HuH-7 (cell line): ENCODE measurements at places on chromosomes 1 and 21.

GRCh38 chr1:237921306-237921705 lies 30.6 kb upstream of the ZP4 start:
- DNase-seq = no peak

GRCh38 chr1:24894002-24894401 lies 36.1 kb downstream of the RUNX3 start:
- DNase-seq = no peak

DNA sequence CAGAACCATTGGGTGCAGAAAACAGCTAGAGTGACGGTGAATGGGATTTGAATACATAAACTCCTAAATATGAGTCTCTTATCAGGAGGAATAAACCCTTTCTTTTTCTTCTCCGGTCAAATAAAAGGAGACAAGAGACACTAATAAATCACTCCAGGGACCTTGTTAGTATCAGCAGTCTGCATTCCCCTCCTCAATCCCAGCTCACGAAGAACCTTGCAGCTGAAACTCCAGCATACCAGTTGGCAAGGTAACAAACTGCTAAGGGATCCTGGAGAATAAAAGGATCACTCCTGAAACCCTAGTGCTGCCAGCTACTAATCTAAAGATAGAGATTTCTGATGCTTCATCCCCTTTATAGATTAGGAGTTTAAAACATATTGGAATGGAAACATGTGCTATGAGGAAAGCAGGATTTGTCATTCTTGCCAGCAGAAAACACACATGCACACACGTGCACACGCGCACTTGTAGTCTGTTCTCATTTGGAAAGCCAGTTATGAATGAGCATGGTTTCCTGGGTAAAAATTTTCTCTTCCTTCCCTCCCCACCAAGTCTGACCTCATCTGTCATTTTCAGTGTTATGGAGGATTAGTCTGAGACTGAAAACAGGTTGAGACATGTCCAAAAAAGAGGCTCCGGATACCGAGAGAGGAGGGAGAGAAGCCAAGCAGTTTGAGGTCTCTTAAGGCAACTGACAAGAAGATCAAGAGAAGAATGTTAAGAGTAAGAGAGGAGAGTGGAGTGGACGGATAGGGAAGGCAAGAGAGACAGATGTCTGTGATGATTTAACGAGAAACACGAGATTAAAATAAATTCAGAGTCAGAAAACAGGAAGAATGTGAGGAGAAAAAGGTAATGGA lies 10.9 kb downstream of the IER5 start:
- no peak for DNase-seq

DNA sequence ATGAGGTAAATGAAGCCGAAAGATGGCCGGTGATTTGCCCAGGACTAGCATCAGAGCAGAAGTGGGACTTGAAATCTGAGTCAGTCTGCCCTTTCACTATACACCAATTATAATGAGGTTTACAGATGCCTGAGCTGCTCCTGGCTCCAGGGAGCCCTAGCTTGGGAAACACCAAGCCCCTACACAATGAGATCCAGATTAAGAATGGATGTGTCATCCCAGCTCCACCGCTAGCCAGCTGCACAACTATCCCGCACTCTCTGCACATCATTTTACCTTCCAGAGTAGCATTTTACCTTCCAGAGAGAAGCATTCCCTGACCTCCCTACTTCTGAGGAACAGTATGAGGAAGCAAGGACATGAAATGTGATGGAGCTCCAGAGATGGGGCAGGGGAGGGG lies 27.0 kb downstream of the SERTAD4 start:
- DNase-seq = no peak

GRCh38 chr1:45879885-45880598 lies 76.6 kb downstream of the MAST2 start:
- no peak for DNase-seq

DNA sequence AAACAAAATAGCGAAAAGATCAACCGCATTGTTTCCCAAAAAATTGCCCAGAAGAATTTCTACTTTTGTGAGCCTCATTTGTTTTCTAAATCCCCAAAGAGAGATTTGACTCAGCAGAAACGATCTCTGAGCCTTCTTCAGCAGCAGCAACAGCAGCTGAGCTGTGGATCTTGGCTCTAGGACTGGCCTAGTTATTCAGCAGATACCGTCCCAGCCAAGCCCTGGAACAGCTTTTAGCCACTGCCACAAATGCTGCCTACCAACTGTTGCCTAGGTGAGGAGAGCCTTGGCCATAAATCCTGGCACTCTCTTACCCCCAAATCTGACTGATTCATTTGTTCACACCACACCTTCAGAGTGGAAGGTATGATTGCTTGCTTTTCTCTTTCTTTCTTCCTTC lies 320.1 kb downstream of the TGFB2 start:
- no peak for DNase-seq

- DNase-seq = peak; percentile 79
These were observed 40.0 kb upstream of the MAGOH start for GRCh38 chr1:53278298-53278725.

GRCh38 chr1:95504321-95504720 lies 270.3 kb downstream of the RWDD3 start:
- DNase-seq = no peak

DNA sequence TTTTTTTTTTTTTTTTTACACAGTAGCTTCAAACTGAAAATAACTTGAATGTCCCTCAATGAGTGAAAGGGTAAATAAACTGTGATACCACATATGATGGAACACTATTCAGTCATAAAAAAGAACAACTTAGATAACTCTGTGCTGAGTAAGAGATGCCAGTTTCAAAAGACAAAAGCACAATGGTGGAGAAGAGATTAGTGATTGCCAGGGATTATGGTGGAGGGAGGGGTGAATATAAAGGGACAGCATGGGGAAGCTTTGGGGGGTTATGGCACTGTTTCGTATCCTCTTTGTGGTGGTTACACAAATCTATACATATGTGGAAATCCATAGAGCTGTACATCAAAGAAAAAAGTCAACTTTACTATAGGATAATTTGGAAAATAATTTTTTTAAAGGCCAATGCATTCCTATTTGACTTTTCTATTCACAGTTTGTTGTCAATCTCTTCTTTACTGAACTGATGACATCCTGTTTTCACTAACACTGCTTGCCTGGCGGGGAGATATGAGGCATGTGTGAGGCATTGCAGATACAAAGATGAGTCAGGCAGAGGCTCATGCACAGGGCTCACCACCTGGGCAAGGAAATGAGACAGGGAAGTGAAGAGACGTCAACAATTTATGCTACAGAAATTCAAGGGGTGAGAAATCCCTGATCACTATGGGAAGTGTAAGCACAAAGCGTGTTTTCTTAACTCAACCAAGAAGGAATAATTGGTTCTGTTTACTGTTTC lies 302.7 kb downstream of the DUSP10 start:
- no peak for DNase-seq

GRCh38 chr1:8343044-8343443 lies 25.1 kb downstream of the SLC45A1 start:
- DNase-seq = no peak

- DNase-seq = no peak
These were observed 143.0 kb downstream of the CAMTA1 start for GRCh38 chr1:6928106-6928885.
